ENCODE measurements at places on chromosomes 2 and 18.

- no peak for DNase-seq
Observed at GRCh38 chr18:10264260-10264659, 190.2 kb upstream of the APCDD1 start.

GRCh38 chr2:24566630-24567029 lies 75.6 kb downstream of the NCOA1 start:
- DNase-seq = no peak

- no peak for DNase-seq
Observed at GRCh38 chr2:150208689-150209088, 278.8 kb downstream of the RND3 start.

DNA sequence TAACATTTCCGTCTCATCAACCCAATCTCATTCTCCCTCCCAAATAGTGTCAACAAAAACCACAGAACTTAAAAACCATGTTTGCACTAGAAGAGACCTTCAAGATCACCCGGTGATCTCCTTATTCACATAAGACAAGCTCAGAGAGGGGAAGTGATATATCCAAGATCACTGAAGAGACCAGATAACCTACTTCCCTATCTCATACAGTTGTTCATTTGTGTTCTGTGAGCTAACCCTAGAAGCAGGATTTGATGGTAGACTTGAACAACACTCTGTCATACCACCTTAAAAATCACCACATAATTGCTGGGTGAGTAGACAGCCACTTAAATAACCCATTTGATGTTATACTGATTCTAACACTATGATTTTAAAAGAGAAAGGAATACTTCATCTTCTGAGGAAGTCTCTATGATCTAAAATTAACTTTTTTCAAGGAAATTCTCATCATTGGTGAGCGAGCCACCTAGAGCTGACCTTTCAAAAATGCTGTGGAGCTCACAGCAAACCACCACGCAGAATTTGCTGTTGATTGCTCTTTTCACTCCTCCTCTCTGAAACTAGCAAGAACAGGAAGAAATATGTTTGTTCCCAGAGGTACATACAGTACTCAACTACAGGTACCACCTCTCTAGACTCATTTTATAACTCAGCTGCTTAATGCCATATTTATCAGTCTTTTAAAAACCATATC lies 15.1 kb downstream of the AAK1 start:
- DNase-seq = no peak

- no peak for DNase-seq
Observed at GRCh38 chr2:46561731-46562450, 82.5 kb downstream of the TMEM247 start.

- no peak for DNase-seq
Observed at GRCh38 chr18:67179726-67180125, 336.8 kb downstream of the DSEL start.
